Activated CD8-positive, alpha-beta memory T cell treated with anti-CD3 and anti-CD28 coated beads, Interleukin-2, amount 10 ng/mL, durations not matched to agents 7 days and 5 days (primary cell): ENCODE measurements at places on chromosomes 1 and 21. TPM values are rescaled to one million over a fixed set of nuclear protein-coding genes. Genes with fewer than 3 reads are reported as not detected.

GRCh38 chr1:119582801-119583200, 65.3 kb downstream of the ZNF697 start:
- peaks cover 2% of the 10 kb centered on the region for H3K27me3 ChIP-seq
- H3K4me1 ChIP-seq: no peaks in the 10 kb centered on the region
- H3K27ac ChIP-seq: no peak overlapping the region
- H3K4me3 ChIP-seq: no peak overlapping the region
- no peaks in the 10 kb centered on the region for H3K36me3 ChIP-seq

DNA sequence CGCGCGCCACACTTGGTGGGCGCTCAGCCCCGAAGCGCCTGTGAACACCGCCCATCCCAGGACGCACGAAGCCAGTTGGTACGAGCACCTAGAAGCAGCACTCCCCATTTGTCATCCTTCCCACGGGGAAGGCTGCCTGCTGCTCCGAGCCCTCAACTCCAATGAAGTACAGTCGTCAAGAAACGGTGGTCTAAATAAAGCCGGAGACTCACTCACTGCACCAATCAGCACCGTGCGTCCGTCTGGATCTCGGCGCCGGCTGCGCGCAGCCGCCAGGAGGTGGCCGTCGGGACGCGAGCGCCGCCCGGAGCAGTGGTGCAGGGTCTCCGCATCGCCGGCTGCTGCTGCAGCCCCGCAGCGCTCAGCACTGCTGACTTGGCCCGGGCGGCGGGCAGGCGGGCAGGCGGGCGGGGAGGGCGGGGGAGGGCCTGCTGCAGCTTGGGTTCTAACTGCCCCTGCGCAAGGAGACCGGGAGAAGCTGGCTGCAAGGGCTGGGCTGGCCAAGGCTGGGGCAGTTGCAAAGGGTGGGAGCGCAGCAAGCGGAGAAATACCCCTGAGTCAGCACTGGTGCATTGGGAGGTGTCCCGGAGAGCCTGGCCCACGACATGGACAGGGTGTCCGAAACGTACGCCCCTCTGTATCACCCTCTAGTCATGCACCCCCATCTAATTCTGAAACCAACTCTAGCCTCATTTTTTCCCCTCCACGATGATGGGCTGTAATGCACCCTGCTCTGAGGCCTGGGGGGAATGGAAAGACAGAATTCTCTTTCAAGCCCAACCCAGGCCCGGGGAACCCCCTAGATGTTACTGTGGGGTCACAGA, 35.8 kb upstream of the H6PD start:
- peaks cover 50% of the 10 kb centered on the region for H3K4me1 ChIP-seq
- H3K4me3 ChIP-seq: no peak overlapping the region
- DNase-seq: no peak
- H3K27me3 ChIP-seq: peaks cover 79% of the 10 kb centered on the region
- H3K27ac ChIP-seq: no peak overlapping the region

DNA sequence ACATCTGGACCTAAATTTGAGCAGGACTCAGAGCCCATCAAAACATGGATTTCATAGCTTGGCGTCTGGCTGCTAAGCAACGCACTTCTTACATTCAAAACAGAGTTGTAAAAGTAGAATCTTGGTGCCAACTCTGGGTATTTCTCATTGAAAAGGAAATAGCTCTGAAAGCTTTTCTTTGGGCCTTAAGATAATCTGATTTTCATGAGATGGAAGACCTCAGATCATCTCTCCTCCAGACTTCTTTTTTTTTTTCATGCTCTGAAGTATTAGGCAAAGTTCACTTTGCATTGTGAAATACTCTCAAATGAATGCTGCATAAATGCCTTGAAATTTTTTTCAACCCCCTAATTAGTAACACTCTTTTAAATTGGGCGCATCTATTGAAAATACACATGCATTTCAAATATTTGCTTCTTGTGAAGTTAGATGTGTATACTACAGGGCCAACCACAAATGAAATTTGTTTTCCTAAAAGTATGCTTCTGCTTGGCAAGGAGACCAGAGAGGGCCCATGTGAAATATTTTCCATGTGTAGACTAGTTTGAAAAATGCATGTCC, 4.2 kb downstream of the ADAMTS5 start:
- peaks cover 36% of the 10 kb centered on the region for H3K27me3 ChIP-seq
- no peak overlapping the region for H3K4me3 ChIP-seq

The TCHHL1 gene
- total RNA-seq: not detected

The HTR6 gene
- not detected for total RNA-seq

DNA sequence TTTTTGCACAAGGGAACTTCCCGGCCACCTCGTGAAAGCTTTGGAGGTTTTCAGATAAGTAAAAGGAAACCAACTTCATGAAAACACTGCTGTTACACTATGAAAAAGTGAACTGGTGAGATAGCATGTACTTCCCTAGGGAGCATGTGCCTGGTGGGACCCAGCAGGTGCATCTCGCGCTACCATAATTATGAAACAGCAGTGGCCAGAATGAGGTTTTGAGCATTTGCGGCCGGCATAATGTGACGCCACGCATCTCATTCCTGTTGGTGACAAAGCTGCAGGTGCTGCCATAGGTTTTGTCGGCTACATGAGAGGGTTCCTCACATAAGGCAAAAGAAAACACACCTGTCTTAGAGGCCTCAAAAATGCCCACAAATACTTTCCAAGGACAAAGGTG, 1.7 kb downstream of the KRTAP10-3 start:
- no peak overlapping the region for H3K27ac ChIP-seq
- no peak overlapping the region for H3K4me3 ChIP-seq
- H3K36me3 ChIP-seq: peaks cover 2% of the 10 kb centered on the region
- H3K4me1 ChIP-seq: no peaks in the 10 kb centered on the region
- DNase-seq: peak; percentile 21
- H3K27me3 ChIP-seq: peaks cover 13% of the 10 kb centered on the region

- no peak overlapping the region for H3K27ac ChIP-seq
- no peaks in the 10 kb centered on the region for H3K36me3 ChIP-seq
- DNase-seq: no peak
- no peaks in the 10 kb centered on the region for H3K4me1 ChIP-seq
- H3K4me3 ChIP-seq: no peak overlapping the region
Measured at GRCh38 chr1:214220891-214221290, 60.1 kb upstream of the SMYD2 start.

The FLG2 gene
- total RNA-seq: not detected

The GBP5 gene
- total RNA-seq: 362 TPM
